ENCODE measurements at places on chromosomes 1 and 21. TPM values are rescaled to one million over a fixed set of nuclear protein-coding genes. Genes with fewer than 3 reads are reported as not detected.

Gene CR2
- total RNA-seq: 0.21 TPM

Gene LMX1A
- 0.68 TPM for total RNA-seq

Gene AADACL3
- not detected for total RNA-seq

Gene KLHL17
- total RNA-seq: 15.3 TPM

Gene SLAMF1
- total RNA-seq: 1.8 TPM

Gene VANGL1
- total RNA-seq: 8.8 TPM

Gene NPPB
- total RNA-seq: not detected

Gene AMY1A
- not detected for total RNA-seq

Gene OR2L2
- not detected for total RNA-seq

Gene SPATA46
- total RNA-seq: not detected

Gene REN
- total RNA-seq: not detected

Gene ARPC5
- 108 TPM for total RNA-seq

Gene IL6R
- total RNA-seq: 48.3 TPM

Gene HSPA6
- total RNA-seq: 7.7 TPM

Gene C2CD2
- 77.3 TPM for total RNA-seq

Gene COL8A2
- 126 TPM for total RNA-seq

Gene SPAG17
- total RNA-seq: not detected

Gene NBPF6
- total RNA-seq: not detected

Gene APOBEC4
- total RNA-seq: not detected

Gene NBPF19
- 22.9 TPM for total RNA-seq

Gene AIM2
- total RNA-seq: 3.4 TPM

Gene SLAMF7
- total RNA-seq: 2.7 TPM

Gene GJB3
- total RNA-seq: 0.28 TPM

Gene FCRL1
- total RNA-seq: 1.8 TPM

Gene SPATA1
- 0.14 TPM for total RNA-seq

Gene RGS13
- total RNA-seq: 0.56 TPM

Gene OR2AK2
- not detected for total RNA-seq

Gene OR2T1
- not detected for total RNA-seq

Gene AKR7A2
- total RNA-seq: 67.1 TPM

Gene PBX1
- total RNA-seq: 53.1 TPM

Gene C8A
- not detected for total RNA-seq

Gene TSPAN1
- total RNA-seq: 7.0 TPM

Gene CDA
- total RNA-seq: 3.0 TPM

Gene LCE3D
- not detected for total RNA-seq

Gene PSMB2
- total RNA-seq: 32.4 TPM

Gene KRTAP10-9
- not detected for total RNA-seq

Gene CTTNBP2NL
- 66.5 TPM for total RNA-seq

Gene TBX19
- total RNA-seq: 8.4 TPM

Gene ZRANB2
- total RNA-seq: 116 TPM

Gene CYP4X1
- 47.9 TPM for total RNA-seq

Gene PTPRU
- total RNA-seq: 28.7 TPM

Gene SLC26A9
- 1.1 TPM for total RNA-seq

Gene CDCA8
- total RNA-seq: 0.27 TPM

Gene TMEM240
- total RNA-seq: 11.1 TPM

Gene NFYC
- 38.9 TPM for total RNA-seq

Gene E2F2
- total RNA-seq: 0.35 TPM

Gene GPA33
- not detected for total RNA-seq

Gene TEKT2
- not detected for total RNA-seq

Gene BLACAT1
- not detected for total RNA-seq

Measured in thoracic aorta (tissue), 2 donors.